ENCODE measurements at places on chromosomes 2 and 18. TPM values are rescaled to one million over a fixed set of nuclear protein-coding genes. Genes with fewer than 3 reads are reported as not detected.

Gene CDK15
- not detected for total RNA-seq

Gene EVX2
- total RNA-seq, result not detected

Gene C2orf78
- 0.37 TPM for total RNA-seq

Gene TWIST2
- 5.7 TPM for total RNA-seq

Gene FMNL2
- total RNA-seq, result 45.5 TPM

Gene HOXD9
- total RNA-seq, result not detected

DNA sequence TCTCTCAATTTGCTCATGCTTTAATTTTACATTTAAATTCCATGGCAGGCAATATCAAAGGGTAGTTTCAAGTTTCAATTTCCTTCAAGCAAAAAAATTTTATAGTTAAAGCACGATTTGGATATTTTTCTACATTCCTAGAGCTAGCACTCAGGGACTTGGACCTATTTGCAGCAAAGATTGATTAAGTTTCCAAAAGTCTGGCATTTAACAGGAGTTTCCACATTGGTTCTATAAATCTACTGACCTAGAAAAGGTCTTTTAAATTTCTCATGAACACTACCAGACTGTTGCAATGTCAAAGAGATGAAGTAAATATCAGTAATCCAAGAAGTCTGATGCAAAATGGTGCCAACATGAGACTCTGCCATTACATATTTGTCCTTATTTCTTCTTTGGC is 253.7 kb upstream of the LINC00305 start:
- H3K27me3 ChIP-seq, result no peaks in the 10 kb centered on the region
- peaks cover 12% of the 10 kb centered on the region for H3K4me1 ChIP-seq
- no peak overlapping the region for H3K27ac ChIP-seq
- H3K4me3 ChIP-seq, result no peak overlapping the region

GRCh38 chr18:8686611-8687010 is 18.7 kb upstream of the MTCL1 start:
- H3K4me3 ChIP-seq, result no peak overlapping the region
- H3K4me1 ChIP-seq, result peaks cover 44% of the 10 kb centered on the region
- peak overlapping the region; percentile 63 for H3K27ac ChIP-seq
- no peaks in the 10 kb centered on the region for H3K36me3 ChIP-seq
- DNase-seq, result no peak
- no peaks in the 10 kb centered on the region for H3K27me3 ChIP-seq

GRCh38 chr18:74114116-74114515 is 33.5 kb downstream of the FBXO15 start:
- no peak overlapping the region for H3K27ac ChIP-seq
- H3K36me3 ChIP-seq, result peaks cover 26% of the 10 kb centered on the region
- DNase-seq, result no peak
- no peak overlapping the region for H3K4me3 ChIP-seq

DNA sequence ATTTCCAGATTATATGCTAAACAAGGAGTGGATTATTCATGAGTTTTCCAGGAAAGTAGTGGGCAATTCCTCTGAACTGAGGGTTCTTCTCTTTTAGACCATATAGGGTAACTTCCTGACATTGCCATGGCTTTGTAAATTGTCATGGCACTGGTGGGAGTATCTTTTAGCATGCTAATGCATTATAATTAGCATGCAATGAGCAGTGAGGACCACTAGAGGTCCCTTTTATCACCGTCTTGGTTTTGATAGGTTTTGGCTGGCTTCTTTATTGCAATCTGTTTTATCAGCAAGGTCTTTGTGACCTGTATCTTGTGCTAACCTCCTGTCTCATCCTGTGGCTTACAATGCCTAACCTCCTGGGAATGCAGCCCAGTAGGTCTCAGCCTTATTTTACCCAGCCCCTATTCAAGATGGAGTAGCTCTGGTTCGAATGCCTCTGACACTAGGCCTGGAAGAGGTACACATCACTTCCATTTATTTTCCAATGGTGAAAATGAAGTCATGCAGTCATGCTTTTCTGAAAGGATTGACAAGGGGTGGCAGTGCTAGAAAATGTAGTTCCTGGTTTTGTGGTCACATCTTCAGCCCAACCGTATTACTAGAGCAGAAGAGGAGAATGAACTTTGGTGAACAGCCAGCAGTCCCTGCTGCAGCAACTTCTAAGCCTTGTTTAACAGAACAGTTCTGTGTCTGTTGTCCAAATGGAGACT is 26.6 kb upstream of the ITGA4 start:
- no peak overlapping the region for H3K27ac ChIP-seq
- H3K36me3 ChIP-seq, result no peaks in the 10 kb centered on the region
- no peak for DNase-seq
- no peak overlapping the region for H3K4me3 ChIP-seq
- peaks cover 18% of the 10 kb centered on the region for H3K4me1 ChIP-seq
- H3K27me3 ChIP-seq, result peaks cover 43% of the 10 kb centered on the region

- no peaks in the 10 kb centered on the region for H3K27me3 ChIP-seq
- H3K36me3 ChIP-seq, result no peaks in the 10 kb centered on the region
- DNase-seq, result no peak
- no peak overlapping the region for H3K4me3 ChIP-seq
- peaks cover 6% of the 10 kb centered on the region for H3K4me1 ChIP-seq
Measured at GRCh38 chr18:43931439-43931838, 654.1 kb upstream of the SYT4 start.

DNA sequence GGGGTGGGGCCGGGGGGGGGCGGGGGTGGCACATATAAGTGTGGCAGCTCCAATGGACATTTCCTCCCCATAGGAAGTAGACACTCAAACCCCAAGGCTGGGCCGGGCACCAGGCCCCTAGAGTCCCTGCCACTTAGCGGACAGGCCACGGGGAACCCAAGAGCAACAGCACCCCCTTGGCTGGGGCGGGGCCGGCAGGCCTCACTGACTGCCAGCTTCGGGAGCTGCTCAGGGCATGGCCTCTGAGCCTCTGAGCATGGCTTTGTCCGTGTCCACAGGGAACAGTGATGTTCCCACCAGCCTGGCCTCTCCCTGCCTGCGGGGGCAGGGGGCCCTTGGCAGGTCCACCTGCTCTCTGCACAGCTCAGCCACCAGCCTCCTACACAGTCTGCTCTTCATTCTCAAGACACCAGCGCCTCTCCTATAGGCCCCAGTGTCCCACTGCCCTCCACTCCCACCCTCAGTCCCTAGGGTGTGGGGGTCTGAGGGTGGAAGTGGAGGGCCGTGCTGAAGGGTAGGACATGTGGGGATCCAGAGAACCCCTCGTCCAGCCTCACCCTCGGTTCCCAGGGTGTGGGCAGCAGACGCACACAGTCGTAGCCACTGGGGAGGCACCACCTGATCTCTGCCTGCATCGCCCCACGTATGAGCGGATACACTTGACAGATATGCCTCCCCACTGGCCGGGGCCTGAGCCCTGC is 106.7 kb downstream of the FAM210A start:
- H3K27ac ChIP-seq, result no peak overlapping the region
- no peak overlapping the region for H3K4me3 ChIP-seq
- no peak for DNase-seq
- no peaks in the 10 kb centered on the region for H3K27me3 ChIP-seq

- no peak for DNase-seq
- no peak overlapping the region for H3K27ac ChIP-seq
- H3K36me3 ChIP-seq, result no peaks in the 10 kb centered on the region
- no peak overlapping the region for H3K4me3 ChIP-seq
- H3K27me3 ChIP-seq, result peaks cover 17% of the 10 kb centered on the region
Measured at GRCh38 chr2:42789751-42790150, 2.6 kb downstream of the HAAO start.

GRCh38 chr2:43139996-43140621 is 86.3 kb downstream of the ZFP36L2 start:
- no peak for DNase-seq
- H3K4me1 ChIP-seq, result peaks cover 35% of the 10 kb centered on the region
- H3K27ac ChIP-seq, result peak overlapping the region; percentile 33
- no peaks in the 10 kb centered on the region for H3K36me3 ChIP-seq
- no peaks in the 10 kb centered on the region for H3K27me3 ChIP-seq

GRCh38 chr2:45052388-45052928 is 43.2 kb upstream of the SIX2 start:
- H3K27ac ChIP-seq, result no peak overlapping the region
- no peak for DNase-seq
- H3K27me3 ChIP-seq, result no peaks in the 10 kb centered on the region
- H3K36me3 ChIP-seq, result no peaks in the 10 kb centered on the region
- no peak overlapping the region for H3K4me3 ChIP-seq
- H3K4me1 ChIP-seq, result no peaks in the 10 kb centered on the region

DNA sequence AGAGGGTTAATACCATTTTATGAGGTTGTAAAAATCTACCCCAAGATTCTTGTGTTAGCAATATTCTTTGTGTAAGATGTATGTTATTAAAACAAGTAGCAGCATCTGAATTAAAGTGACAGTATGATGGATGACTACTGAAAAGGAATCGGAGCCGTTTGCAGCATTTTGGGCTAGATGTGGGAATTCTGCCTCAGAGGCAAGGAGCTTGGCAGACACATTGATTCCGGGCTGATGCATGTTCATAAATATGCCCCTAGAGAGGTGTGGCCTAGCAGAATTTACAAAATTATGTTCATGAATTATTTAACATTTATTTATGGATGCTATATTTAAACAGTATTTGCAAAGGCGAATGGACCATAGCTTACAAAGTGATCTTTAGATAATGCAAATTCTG is 389.0 kb upstream of the ETAA1 start:
- no peaks in the 10 kb centered on the region for H3K27me3 ChIP-seq
- peaks cover 4% of the 10 kb centered on the region for H3K4me1 ChIP-seq

- H3K27me3 ChIP-seq, result no peaks in the 10 kb centered on the region
- H3K36me3 ChIP-seq, result no peaks in the 10 kb centered on the region
- no peak for DNase-seq
- H3K27ac ChIP-seq, result no peak overlapping the region
- no peak overlapping the region for H3K4me3 ChIP-seq
- peaks cover 14% of the 10 kb centered on the region for H3K4me1 ChIP-seq
Measured at GRCh38 chr2:152822676-152823075, 104.3 kb downstream of the ARL6IP6 start.

- no peak overlapping the region for H3K4me3 ChIP-seq
- no peak overlapping the region for H3K27ac ChIP-seq
- peaks cover 10% of the 10 kb centered on the region for H3K4me1 ChIP-seq
- no peaks in the 10 kb centered on the region for H3K27me3 ChIP-seq
Measured at GRCh38 chr2:208363485-208363884, 43.1 kb upstream of the PTH2R start.

All from WTC11 (cell line).